Stimulated activated CD4-positive, alpha-beta T cell treated with anti-CD3 and anti-CD28 coated beads, Interleukin-1b, Interleukin-23, amount 100 ng/mL, for 1 hour (primary cell): ENCODE measurements at places on chromosomes 6 and 20.

GRCh38 chr6:38266921-38267354 is 372.8 kb downstream of the BTBD9 start:
- no peak for DNase-seq

GRCh38 chr6:151286214-151286613 is 46.4 kb downstream of the AKAP12 start:
- no peak for DNase-seq

- no peak for DNase-seq
These were observed 199.5 kb downstream of the ADGRB3 start for GRCh38 chr6:68834551-68834950.

DNA sequence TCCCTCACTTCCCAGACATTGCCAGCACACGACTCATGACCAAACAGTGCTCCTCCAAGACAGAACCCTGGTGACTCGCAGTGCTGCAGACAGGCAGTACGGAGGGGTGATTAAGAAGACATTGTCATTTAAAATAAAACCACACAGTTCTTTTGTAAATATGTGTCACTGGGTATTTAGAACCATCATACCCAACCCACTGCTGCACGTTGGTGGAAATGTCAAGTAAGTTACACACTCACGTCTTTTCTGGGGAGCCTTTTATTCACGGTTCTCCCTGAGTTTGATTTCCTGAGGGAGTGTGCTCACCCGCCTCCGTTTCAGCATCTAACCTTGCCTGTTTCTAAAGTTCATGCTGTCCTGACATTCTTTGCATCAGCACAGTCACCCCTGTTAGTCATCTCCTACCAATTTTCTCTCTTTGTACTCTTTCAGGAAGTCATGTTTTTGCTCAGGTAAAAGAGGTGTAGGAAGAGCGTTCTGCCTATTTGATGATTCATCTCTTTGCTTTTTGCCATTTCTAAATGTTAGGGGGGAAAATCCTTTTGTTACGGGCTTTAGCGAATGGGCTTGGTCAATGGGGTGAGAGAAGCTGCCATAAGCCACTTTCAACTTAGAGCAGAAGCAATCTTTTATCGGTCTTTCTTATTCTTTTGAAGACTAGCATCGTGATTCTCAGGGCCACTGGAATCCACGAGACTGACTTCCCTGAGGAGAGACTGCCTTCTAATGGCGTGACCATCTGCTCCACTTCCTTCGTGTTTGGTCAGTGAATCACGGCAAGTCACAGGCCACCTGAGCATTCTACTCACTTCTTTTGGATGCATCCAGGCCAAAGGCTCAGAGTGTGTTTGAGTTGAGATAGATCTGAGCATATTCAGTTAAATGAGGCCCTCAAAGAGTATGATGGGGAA is 512.8 kb upstream of the JARID2 start:
- no peak for DNase-seq

DNA sequence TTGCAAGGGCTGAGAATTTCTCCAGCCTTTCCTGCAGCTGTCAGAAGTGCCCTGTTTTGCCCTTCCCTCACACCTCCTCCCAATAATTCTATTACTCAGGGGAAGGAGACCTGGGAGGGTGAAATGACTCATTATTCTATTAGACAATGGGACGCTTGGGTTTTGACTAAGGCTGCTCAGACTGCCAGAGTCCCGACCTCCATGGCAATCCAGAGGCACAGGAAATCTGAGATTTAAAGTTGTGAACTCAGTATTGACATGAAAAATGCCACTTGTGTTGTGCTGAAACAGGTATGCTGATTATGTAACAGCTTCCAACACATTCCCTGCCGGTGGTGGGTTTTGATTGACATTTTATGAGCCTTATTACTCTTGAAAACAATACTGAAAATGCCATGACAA is 625.9 kb upstream of the FLRT3 start:
- DNase-seq = no peak

- no peak for DNase-seq
These were observed 2.5 kb downstream of the SASH1 start for GRCh38 chr6:148345176-148345575.
